Right cardiac atrium (tissue), 5 donors: ENCODE measurements at places on chromosomes 5 and 9.

GRCh38 chr5:64834037-64834436, 65.3 kb downstream of the CWC27 start:
- DNase-seq, result no peak

GRCh38 chr9:128493424-128493823, 11.1 kb upstream of the GLE1 start:
- DNase-seq, result no peak

DNA sequence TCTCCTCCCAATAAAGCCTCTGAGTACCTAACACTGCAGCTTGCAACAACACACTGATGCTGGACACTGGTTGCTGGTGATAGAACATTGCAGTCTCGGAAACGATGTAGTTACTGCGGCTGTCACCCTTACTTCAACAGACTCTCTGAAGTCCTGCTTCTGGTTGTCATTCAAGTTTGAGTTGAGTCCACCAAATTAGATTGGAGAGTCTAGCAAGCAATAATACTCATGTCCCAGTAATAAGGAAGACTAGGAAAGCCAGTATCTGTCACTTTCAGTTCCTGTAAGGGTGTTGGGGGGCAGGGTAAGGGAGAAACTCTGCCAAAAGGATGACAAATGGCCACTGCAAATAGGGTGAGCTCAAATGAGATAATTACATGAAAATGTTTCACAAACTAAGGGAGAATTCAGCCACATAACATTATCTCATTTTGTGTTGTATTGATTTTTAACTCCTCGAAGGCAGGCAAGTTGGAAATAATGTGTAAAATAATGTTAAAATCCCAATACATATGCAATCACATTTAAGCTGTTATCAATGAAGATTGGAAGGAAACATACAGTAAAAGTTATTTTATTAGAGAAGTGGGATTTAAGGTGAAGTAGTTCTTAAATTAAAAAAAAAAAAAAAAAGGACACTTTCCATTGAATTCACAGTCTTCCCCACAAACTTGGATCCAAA, 849 bp upstream of the IFT74 start:
- no peak for DNase-seq

DNA sequence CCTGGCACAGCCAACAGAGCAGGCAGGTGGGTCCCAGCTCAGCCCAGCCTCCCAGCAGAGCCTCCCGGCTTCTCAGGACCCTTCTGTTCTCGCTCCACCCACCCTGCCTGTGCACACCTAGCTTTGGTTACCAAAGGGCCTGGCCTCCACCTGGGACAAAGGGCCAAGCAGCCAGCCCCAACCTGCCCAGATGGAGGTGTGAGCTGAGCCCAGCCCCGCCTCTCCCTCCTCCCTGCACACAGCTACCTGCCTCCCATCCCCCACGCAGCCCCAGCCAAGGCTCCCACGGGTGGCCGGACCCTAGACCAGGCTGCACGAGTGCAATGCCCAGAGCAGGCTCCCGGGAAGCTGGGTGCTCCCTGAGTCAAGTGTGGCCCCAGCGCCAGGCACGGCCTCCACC, 5.6 kb downstream of the TPRN start:
- no peak for DNase-seq

- no peak for DNase-seq
Measured at GRCh38 chr9:117622347-117622746, 81.9 kb upstream of the TLR4 start.

GRCh38 chr9:118674942-118675341, 694.3 kb downstream of the BRINP1 start:
- DNase-seq, result no peak

- no peak for DNase-seq
Measured at GRCh38 chr5:116388564-116389258, 185.9 kb downstream of the SEMA6A start.

DNA sequence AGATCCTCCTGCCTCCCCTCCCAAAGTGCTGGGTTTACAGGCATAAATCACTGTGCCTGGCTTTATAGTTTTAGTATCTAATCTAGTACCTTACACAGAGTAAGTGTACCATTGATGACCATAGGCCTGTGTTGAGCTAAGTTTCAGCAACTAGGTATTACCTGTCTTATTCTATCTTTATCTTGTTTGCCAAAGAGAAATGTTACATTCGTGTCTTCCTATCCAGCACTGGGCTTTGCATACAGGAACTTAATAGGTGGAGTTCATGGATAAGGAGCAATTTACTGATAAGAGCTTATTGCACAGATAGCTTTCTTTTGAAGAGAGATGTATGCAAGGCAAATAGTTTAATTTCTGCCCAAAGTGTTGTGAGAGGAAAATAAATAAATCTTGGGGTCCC, 30.5 kb downstream of the TXNDC8 start:
- no peak for DNase-seq

- DNase-seq, result no peak
Measured at GRCh38 chr5:2366816-2367215, 384.7 kb downstream of the IRX2 start.
